Activated naive CD4-positive, alpha-beta T cell treated with anti-CD3 and anti-CD28 coated beads, Interleukin-2, amount 10 ng/mL, durations not matched to agents 7 days and 5 days (primary cell): ENCODE measurements at places on chromosomes 4 and X.
A peak's percentile ranks its signal among the peaks of the same experiment; 100 is the strongest.

- H3K27ac ChIP-seq, result no peak overlapping the region
- DNase-seq, result no peak
- H3K36me3 ChIP-seq, result peaks cover 3% of the 10 kb centered on the region
- no peak overlapping the region for H3K4me3 ChIP-seq
- H3K4me1 ChIP-seq, result peaks cover 2% of the 10 kb centered on the region
Observed at GRCh38 chr4:108213308-108213707, 44.6 kb upstream of the LEF1 start.

- H3K4me1 ChIP-seq, result no peaks in the 10 kb centered on the region
- no peak overlapping the region for H3K27ac ChIP-seq
- DNase-seq, result no peak
- H3K4me3 ChIP-seq, result no peak overlapping the region
- peaks cover 8% of the 10 kb centered on the region for H3K27me3 ChIP-seq
Observed at GRCh38 chrX:43836435-43837184, 45.6 kb downstream of the MAOB start.

DNA sequence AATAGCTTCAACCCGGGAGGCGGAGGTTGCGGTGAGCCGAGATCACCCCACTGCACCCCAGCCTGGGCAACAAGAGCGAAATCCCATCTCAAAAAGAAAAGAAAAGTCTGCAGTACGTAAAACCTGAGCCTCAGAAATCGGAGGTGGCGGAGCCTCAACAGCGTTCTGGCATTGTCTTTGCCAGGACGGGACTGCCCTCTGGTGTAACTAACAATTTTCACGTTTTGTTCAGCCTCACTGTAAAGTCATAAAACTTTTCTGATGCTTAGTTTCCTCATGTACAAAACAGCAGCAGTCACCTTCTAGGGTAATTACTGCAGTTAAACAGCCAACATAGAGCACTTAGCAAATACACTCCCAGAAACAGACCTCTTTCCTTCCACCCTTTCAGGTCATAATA, 121.7 kb downstream of the RBM47 start:
- H3K4me1 ChIP-seq, result peaks cover 19% of the 10 kb centered on the region
- no peak overlapping the region for H3K4me3 ChIP-seq
- H3K27ac ChIP-seq, result no peak overlapping the region

GRCh38 chrX:45714866-45715265, 514.2 kb upstream of the DIPK2B start:
- DNase-seq, result no peak
- no peak overlapping the region for H3K27ac ChIP-seq
- H3K27me3 ChIP-seq, result no peaks in the 10 kb centered on the region
- no peaks in the 10 kb centered on the region for H3K36me3 ChIP-seq

DNA sequence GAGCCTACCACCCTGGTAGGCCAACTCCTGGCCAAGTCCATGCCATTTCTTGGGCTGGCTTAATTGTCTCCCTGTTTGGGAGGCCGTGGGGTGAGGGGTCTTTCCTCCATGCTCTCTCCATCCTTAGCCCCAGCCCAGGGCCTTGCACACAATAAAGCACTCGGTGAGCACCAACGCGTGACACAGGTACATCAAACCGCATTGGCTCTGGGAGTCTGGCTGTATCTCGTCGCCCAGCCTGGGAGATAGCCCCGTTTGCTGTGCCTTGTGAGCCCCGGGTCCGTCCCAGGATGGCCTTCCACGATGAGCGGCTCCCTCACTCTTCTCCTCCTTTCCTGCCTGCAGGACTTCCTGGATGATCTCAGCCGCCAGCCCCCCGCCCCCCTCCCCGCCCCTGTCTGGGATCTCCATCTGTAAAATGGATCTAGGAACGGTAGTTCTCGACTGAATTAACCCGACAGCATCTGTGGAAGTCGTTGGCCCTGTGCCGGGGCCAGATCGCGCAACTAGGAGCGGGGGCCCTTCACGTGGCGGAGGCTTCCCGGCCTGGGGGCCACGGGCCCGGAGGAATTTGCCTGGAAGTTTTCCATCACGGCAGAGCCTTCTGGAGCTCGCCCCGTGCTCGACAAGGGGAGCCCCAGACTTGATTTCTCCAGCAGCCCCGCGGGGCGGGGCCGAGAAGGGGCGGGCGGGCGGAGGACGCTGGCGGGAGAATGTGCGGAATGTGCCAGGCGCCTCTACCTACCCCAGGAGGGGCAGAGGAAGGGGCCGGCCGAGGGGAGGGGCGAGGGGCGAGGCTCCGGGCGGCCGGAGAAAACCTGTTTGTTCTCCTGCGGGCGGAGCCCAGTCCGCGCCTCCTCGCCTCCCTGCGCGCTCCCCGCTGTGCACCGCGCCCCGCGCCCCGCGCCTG, at the start of gene ZNF185:
Gene ZNF185, plus strand, starts transcription at position 846 of the 910 bp plus-strand sequence. CDS start 16,423 bp downstream, outside the sequence.
- H3K27me3 ChIP-seq, result peaks cover 62% of the 10 kb centered on the region
- H3K4me3 ChIP-seq, result no peak within 1 kb of the TSS
- peak; percentile 21 for DNase-seq
- no peaks in the 10 kb centered on the region for H3K4me1 ChIP-seq

- H3K27ac ChIP-seq, result no peak overlapping the region
- no peaks in the 10 kb centered on the region for H3K36me3 ChIP-seq
- H3K4me1 ChIP-seq, result no peaks in the 10 kb centered on the region
- no peaks in the 10 kb centered on the region for H3K27me3 ChIP-seq
- DNase-seq, result no peak
- H3K4me3 ChIP-seq, result no peak overlapping the region
Observed at GRCh38 chrX:19388741-19389140, 45.0 kb downstream of the PDHA1 start.

GRCh38 chr4:40990236-40990898, 224.0 kb downstream of the APBB2 start:
- H3K27me3 ChIP-seq, result no peaks in the 10 kb centered on the region
- no peaks in the 10 kb centered on the region for H3K36me3 ChIP-seq
- H3K4me3 ChIP-seq, result no peak overlapping the region
- DNase-seq, result no peak

DNA sequence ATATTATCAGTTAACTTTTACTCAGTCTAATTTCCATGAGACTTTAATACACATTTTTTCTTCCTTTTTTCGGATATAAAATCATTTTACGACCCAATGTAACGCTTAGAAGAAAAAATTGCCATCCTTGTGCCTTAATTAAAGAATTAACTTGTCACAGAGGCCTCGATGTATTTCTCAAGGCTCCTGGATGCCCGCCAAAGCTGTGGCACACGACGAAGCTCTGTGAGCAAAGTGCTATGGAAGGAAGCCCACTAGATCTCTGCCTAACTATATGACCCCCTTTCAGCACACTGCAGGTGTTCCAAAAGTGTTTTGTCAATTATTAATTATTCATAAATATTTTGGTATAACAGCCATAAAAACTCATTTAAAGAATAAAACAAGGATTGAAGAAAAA, 54.4 kb downstream of the TAPT1 start:
- no peak overlapping the region for H3K4me3 ChIP-seq
- DNase-seq, result no peak
- H3K27me3 ChIP-seq, result no peaks in the 10 kb centered on the region
- no peaks in the 10 kb centered on the region for H3K4me1 ChIP-seq

DNA sequence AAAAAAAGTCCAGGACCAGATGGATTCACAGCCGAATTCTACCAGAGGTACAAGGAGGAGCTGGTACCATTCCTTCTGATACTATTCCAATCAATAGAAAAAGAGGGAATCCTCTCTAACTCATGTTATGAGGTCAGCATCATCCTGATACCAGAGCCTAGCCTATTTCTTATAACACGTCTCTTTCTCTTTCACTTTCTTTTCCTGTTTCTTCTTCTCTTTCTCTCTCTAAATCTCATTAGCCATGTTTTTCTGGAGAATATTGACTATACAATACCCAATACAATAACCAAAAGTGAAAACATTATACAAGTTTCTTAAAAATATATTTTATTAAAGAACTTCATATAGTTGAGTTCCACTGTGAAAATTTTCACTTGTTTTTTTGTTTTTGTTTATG, 1154.9 kb upstream of the PCDH7 start:
- no peaks in the 10 kb centered on the region for H3K4me1 ChIP-seq
- no peaks in the 10 kb centered on the region for H3K36me3 ChIP-seq
- no peak overlapping the region for H3K27ac ChIP-seq

DNA sequence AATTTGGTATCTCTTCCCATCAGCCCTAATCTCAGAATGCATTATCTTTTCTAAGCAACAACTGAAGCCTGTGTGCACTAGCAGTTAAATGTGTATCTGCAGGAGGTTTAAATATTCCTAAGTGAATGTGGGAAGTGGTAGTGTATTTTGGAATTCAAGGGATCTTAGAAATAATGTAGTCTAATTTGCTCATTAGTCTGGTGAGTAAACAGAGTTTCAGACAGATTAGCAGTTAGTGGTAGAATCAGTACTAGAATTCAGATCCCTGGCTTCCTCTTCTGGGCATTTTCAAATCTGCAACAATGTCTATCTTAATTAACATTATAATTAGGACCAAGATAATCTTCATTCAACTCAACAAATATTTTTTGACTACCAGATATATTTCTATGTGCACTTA, 11.7 kb upstream of the CXCL2 start:
- no peak overlapping the region for H3K4me3 ChIP-seq
- no peaks in the 10 kb centered on the region for H3K36me3 ChIP-seq
- no peak for DNase-seq

GRCh38 chrX:17046478-17047097, 100.1 kb downstream of the REPS2 start:
- DNase-seq, result peak; percentile 55
- H3K36me3 ChIP-seq, result no peaks in the 10 kb centered on the region
- H3K27ac ChIP-seq, result no peak overlapping the region
- H3K27me3 ChIP-seq, result no peaks in the 10 kb centered on the region

- H3K27me3 ChIP-seq, result peaks cover 3% of the 10 kb centered on the region
- H3K4me3 ChIP-seq, result no peak overlapping the region
- no peak overlapping the region for H3K27ac ChIP-seq
- no peaks in the 10 kb centered on the region for H3K36me3 ChIP-seq
- no peak for DNase-seq
Observed at GRCh38 chr4:71113294-71113693, 119.8 kb downstream of the DCK start.

GRCh38 chrX:132146456-132146855, 18.6 kb upstream of the FRMD7 start:
- no peak overlapping the region for H3K4me3 ChIP-seq
- H3K27me3 ChIP-seq, result peaks cover 8% of the 10 kb centered on the region
- H3K36me3 ChIP-seq, result no peaks in the 10 kb centered on the region
- H3K4me1 ChIP-seq, result no peaks in the 10 kb centered on the region
- no peak overlapping the region for H3K27ac ChIP-seq
- DNase-seq, result no peak

GRCh38 chr4:124092541-124092984, 620.0 kb downstream of the ANKRD50 start:
- H3K27ac ChIP-seq, result no peak overlapping the region
- no peaks in the 10 kb centered on the region for H3K27me3 ChIP-seq
- no peak overlapping the region for H3K4me3 ChIP-seq
- DNase-seq, result no peak
- H3K36me3 ChIP-seq, result no peaks in the 10 kb centered on the region

DNA sequence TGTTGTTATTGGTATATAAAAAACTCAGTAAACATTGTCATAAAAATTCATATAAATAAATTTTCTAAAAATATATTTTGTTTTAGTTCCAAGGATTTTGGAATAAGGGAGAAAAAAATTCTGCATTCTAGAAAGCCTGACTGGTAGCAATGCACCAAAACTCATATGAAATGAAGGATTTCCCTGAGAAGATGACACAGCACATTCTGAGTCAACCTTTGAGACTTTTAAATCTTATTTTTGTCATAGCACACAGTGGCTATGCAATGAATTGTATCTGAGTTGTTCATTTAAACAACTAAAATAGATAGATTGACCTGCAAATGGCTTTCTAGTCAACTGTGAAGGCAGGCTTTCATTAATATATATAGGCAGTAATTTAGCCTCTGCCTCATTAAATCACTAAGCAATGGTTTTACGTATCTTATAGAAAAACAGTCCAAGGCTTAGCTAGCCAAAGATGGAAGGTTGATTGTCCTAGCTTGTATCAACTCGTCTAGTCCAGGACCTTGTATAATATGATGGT, 239.1 kb upstream of the NEIL3 start:
- no peak for DNase-seq
- no peak overlapping the region for H3K4me3 ChIP-seq
- no peaks in the 10 kb centered on the region for H3K27me3 ChIP-seq
- H3K4me1 ChIP-seq, result no peaks in the 10 kb centered on the region
- H3K27ac ChIP-seq, result no peak overlapping the region
- H3K36me3 ChIP-seq, result no peaks in the 10 kb centered on the region

GRCh38 chrX:153781428-153782047, 697 bp downstream of the SRPK3 start:
- no peaks in the 10 kb centered on the region for H3K36me3 ChIP-seq

DNA sequence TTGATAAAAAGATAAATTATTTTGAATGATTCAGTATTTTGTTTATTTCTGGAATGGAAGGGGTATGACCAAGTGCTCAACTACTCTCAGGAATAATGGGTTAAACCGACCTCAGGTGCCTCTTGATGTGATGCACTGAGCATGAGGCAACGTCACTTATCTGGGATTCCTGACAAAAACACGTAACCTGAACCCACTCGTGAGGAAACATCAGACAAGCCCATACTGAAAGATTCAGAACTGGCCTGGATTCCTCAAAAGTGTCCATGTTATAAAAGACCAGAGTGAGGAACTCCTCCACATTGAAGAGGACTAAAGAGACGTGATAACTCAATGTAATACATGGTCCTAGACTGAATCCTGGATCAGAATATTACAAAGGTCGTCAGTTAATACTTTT, 144.0 kb downstream of the FNIP2 start:
- no peaks in the 10 kb centered on the region for H3K36me3 ChIP-seq
- H3K4me1 ChIP-seq, result no peaks in the 10 kb centered on the region
- peaks cover 4% of the 10 kb centered on the region for H3K27me3 ChIP-seq
- DNase-seq, result no peak
- H3K27ac ChIP-seq, result no peak overlapping the region

DNA sequence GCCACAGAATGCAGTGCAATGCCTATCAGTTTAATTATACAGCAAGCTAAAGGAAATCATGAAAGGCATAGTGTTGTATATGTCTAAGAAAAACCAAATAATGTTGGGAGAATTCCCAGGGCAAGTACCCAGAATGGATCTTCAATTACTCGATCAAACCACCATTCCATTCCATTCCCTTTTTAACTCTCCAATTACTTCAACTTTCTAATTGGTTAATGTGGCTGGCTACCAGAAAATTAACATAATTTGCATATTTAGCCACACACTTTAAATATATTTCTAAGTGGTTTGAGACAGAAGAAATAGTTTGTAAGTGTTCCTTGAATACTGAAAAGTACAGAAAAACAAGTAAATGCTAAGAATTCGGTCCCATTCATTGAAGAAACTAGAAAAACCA, 111.5 kb upstream of the NAP1L5 start:
- no peak overlapping the region for H3K27ac ChIP-seq
- DNase-seq, result no peak
- peaks cover 21% of the 10 kb centered on the region for H3K4me1 ChIP-seq

- H3K4me3 ChIP-seq, result no peak overlapping the region
- DNase-seq, result no peak
- no peak overlapping the region for H3K27ac ChIP-seq
- H3K27me3 ChIP-seq, result no peaks in the 10 kb centered on the region
Observed at GRCh38 chr4:158823461-158823873, 54.6 kb downstream of the FNIP2 start.

- no peak overlapping the region for H3K27ac ChIP-seq
- H3K27me3 ChIP-seq, result peaks cover 23% of the 10 kb centered on the region
- H3K4me3 ChIP-seq, result peak overlapping the region; percentile 38
- no peak for DNase-seq
- H3K36me3 ChIP-seq, result no peaks in the 10 kb centered on the region
Observed at GRCh38 chrX:31266203-31267076, 194.6 kb upstream of the FTHL17 start.
